ENCODE measurements at places on chromosomes 3 and 15. TPM values are rescaled to one million over a fixed set of nuclear protein-coding genes. Genes with fewer than 3 reads are reported as not detected.

- H3K4me1 ChIP-seq: no peaks in the 10 kb centered on the region
- H3K4me3 ChIP-seq: no peak overlapping the region
- no peaks in the 10 kb centered on the region for H3K27me3 ChIP-seq
- no peak overlapping the region for H3K27ac ChIP-seq
These were observed 204.1 kb upstream of the SUCLG2 start for GRCh38 chr3:67858492-67858891.

DNA sequence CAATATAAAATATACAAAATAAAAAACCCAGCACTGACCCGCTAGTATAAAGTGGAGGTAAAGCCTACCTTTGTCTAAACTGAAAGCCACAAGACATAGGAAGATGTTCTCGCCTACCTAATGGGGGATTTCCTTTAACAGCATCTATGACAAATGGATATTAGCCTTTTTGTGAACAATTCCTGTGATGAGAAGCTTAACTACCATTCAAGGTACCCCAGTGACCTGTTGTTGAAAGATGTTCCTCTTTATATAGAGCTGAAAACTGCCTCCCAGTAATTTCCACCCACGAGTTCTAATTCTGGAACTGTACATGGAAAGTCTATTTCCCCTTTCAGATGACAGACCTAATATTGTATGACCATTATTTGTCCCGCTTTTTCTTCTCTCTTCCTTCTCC is 109.8 kb upstream of the RASGRP1 start:
- no peak overlapping the region for H3K4me3 ChIP-seq
- peaks cover 40% of the 10 kb centered on the region for H3K27me3 ChIP-seq
- no peak for DNase-seq
- H3K4me1 ChIP-seq: no peaks in the 10 kb centered on the region
- no peak overlapping the region for H3K27ac ChIP-seq

- H3K4me1 ChIP-seq: peaks cover 6% of the 10 kb centered on the region
- H3K36me3 ChIP-seq: no peaks in the 10 kb centered on the region
- H3K27ac ChIP-seq: peak overlapping the region; percentile 37
- H3K27me3 ChIP-seq: no peaks in the 10 kb centered on the region
- DNase-seq: peak; percentile 84
These were observed 148.6 kb upstream of the NR2F2 start for GRCh38 chr15:96181873-96182301.

- peaks cover 5% of the 10 kb centered on the region for H3K4me1 ChIP-seq
- no peak overlapping the region for H3K4me3 ChIP-seq
- H3K27me3 ChIP-seq: peaks cover 5% of the 10 kb centered on the region
- no peak overlapping the region for H3K27ac ChIP-seq
These were observed 564 bp downstream of the IL16 start for GRCh38 chr15:81197255-81197630.

DNA sequence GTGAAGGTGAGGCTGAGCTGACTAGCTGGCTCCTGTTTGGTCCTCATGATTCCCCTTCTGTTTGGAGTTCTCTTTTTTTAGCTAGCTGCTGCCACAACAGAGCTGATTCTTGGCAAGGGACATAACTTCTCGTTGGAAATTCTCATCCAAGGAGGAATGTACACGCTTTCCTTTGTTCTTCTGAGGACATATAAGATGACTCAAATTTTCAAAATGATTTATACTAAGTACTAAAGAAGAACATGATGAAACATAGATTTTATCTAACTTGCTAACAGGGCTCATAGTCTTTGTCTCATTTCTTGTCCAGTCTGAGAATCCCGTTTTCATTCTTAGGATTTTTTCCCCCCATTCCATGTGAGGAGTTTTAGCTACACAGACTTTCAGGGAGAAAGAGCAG is 2.9 kb upstream of the TFG start:
- no peaks in the 10 kb centered on the region for H3K27me3 ChIP-seq
- H3K27ac ChIP-seq: no peak overlapping the region
- H3K36me3 ChIP-seq: peaks cover 2% of the 10 kb centered on the region
- H3K4me3 ChIP-seq: no peak overlapping the region
- no peak for DNase-seq

DNA sequence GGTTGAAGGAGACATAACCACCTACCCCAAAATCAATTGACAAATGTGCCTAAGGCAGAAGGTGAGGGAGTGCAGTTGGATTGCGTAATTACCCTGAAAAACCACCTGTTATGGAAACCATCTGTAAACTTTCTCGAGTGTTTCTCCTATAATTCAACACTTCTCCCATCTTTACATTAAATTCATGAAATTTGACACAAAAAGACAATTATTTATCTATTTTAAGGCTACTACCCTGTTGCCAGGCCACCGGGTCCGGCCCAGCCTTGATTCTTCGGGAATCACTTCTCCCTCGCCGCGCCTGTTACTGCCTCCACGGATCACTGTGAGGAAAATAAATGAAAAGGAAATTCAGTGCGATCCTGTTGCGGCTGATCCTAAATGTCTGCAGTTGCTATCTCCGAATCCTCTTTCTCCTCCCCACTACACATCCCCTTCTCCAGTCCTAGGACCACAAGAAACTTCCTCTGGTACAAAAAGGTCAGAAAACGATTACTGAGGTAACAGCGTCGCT is 646 bp downstream of the IQCB1 start:
- peaks cover 8% of the 10 kb centered on the region for H3K4me1 ChIP-seq
- DNase-seq: peak; percentile 76
- peaks cover 3% of the 10 kb centered on the region for H3K27me3 ChIP-seq

DNA sequence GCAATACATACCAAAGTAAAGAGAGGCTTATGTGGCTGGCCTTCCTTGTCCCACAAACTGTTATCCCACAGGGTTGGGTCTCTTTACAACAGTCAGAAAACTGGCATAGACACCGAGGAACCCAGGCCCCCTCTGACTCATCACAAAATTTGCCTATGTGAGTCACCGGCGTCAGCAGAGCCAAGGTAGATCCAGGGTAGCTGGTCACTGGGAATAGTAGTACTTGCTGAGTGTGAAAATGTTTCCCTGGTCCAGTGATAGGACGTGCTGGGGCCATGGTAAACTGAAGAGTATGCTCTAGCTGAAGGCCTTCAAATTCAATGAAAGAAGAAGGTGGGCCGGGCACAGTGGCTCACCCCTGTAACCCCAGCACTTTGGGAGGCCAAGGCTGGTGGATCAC is 27.1 kb upstream of the SKIL start:
- no peak overlapping the region for H3K4me3 ChIP-seq
- DNase-seq: peak; percentile 56
- no peak overlapping the region for H3K27ac ChIP-seq
- H3K4me1 ChIP-seq: no peaks in the 10 kb centered on the region
- no peaks in the 10 kb centered on the region for H3K27me3 ChIP-seq
- no peaks in the 10 kb centered on the region for H3K36me3 ChIP-seq

- no peaks in the 10 kb centered on the region for H3K36me3 ChIP-seq
- peaks cover 27% of the 10 kb centered on the region for H3K4me1 ChIP-seq
- H3K27me3 ChIP-seq: no peaks in the 10 kb centered on the region
- DNase-seq: peak; percentile 95
- peak overlapping the region; percentile 3 for H3K4me3 ChIP-seq
These were observed 6.7 kb downstream of the PAQR5 start for GRCh38 chr15:69305204-69305931.

DNA sequence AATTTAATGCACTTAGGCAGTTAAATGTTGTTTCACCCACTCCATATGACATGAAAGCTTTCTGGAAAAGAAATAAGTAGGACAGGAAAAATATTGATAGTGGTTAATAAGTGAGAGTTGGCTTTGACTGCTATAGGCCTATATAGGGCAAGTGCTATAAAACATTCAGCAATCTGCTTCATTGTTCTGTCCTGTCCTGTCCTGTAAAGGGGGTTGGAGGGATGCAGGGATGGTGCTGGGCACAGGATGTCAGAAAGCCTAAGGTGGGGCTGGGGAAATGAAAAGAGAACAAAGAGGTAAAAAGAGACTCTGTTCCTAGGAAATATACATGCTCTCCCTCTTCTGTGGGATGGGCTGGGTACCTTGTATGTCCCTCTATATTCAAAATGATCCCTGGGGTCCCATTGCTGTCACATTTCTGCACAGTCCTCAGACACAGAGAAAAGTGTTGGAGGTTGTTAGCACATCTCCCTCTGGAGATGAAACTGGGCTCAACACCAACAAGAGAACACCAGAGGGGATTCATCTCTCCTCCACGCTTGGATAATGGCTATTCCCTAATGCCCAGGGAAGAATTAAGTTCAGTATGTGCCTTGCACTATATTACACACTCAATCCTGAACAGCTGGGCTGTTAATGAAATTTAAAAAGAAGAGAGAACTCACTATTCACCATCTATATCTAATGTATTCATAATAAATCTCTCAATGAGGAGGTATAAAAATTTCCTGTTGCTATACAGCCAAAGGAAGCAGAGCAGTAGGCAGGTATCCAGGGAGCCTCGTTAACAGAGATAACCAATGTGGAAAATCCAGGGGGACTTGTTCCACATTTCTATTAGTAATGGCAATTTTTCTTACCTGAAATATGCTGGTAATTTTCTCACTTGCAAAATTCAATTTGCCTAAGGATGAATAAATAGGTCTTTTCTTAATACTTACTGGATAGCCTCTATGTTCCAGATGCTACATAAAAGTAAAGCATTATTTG is 108.1 kb upstream of the ZBED2 start:
- no peaks in the 10 kb centered on the region for H3K27me3 ChIP-seq
- no peaks in the 10 kb centered on the region for H3K4me1 ChIP-seq
- H3K27ac ChIP-seq: no peak overlapping the region
- H3K36me3 ChIP-seq: peaks cover under 1% of the 10 kb centered on the region

GRCh38 chr3:169787791-169788190 is 14.6 kb downstream of the MYNN start:
- peaks cover 4% of the 10 kb centered on the region for H3K4me1 ChIP-seq
- H3K27ac ChIP-seq: no peak overlapping the region
- H3K4me3 ChIP-seq: no peak overlapping the region

DNA sequence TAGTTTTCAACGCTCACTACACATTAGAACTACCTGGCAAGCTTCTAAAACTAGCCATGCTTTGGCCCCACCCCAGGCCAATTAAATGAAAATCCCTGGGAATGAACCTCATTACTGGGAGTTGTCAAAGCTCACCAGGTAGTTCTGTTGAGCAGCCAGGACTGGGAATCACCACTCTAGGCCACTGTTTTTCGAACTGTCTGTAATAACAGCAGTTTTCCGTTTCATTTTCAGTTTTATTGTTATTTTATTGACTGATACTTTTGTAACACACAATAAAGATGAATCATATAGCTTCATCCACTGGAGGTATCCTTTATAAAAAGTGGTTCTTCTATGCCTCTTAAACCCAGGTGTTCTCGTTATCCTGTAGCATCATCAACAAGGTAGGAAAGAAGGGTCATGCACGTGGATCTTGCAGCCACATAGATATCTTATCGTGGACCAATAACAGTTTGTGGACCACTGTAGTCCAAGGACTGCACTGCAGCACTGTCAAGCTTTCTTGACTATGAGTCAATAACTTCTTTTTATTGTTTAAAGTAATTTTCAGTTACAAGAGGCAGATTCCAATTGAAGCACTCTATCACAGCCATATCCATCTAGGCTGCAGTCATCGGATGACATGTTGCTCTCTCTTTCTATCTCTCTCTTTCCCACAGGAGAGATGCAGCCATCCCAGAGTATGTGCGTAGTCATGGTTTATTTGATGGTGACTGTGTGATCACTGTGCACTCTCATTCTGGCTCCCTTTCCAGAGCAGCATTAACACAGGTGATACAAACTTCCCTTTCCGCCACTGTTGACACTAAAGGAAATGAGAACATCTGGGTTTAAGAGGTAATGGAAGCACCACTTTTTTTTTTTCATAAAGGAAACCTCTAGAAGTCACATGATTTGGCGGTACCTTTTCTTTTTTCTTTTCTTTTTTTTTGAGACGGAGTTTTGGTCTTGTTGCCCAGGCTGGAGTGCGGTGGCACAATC is 39.0 kb upstream of the BLM start:
- no peaks in the 10 kb centered on the region for H3K27me3 ChIP-seq
- no peak overlapping the region for H3K4me3 ChIP-seq
- DNase-seq: peak; percentile 62
- H3K27ac ChIP-seq: no peak overlapping the region
- H3K36me3 ChIP-seq: no peaks in the 10 kb centered on the region

- H3K27me3 ChIP-seq: no peaks in the 10 kb centered on the region
- no peak for DNase-seq
- H3K4me3 ChIP-seq: no peak overlapping the region
These were observed 9.4 kb upstream of the P2RY1 start for GRCh38 chr3:152825566-152825965.

DNA sequence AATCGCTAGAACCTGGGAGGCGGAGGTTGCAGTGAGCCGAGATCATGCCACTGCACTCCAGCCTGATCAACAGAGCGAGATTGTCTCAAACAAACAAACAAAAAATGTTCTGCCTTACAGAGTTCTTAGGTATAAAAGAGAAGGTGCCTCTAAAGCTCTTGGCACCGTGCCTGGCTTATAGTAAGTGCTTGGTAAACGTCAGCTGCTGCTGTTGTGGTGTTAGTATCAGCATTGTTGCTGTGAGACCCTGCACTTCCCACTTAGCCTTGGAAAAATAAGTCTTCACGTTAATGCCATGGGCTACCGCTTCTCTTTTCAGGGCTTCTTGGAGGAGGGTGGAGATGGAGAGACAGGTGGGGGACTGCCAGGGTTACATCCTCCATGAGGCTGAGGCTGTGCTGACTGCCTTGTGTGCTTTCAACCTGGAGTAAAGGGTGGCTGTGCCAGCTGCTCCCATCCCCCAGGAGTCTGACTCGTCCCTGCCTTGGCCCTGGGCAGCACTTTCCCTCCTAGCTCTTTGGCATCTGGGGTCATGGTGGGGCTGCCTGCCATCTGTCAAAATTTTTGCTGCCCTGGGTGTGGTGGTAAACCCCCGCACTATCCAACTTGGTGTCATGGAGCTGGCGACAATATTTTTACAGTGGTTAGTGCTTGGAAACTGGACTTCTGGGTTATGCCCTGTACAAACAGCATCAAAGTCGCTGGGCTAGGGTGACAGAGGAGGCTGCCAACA is 17.8 kb downstream of the FLNB start:
- peaks cover 9% of the 10 kb centered on the region for H3K4me1 ChIP-seq
- H3K4me3 ChIP-seq: no peak overlapping the region
- DNase-seq: no peak
- peak overlapping the region; percentile 55 for H3K27ac ChIP-seq

DNA sequence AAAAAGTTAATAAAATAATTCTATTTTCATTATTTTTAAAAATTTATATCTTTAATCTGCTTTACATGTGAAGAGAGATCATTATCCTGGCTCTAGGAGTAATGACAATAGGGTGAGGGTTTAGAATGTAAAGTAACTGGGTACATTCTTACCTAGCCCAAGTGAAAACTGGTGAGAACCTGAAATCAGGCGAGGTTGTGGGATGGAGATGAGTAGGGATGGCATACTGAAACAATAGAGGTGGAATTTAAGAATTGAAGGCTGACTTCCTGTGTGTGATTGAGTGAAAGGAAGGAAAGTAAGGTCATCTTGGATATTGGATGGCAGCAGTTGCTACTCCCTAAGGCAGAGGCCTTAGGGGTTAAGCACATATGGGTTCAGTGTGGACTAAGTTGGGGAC is 82.7 kb downstream of the MYRIP start:
- DNase-seq: no peak
- H3K27ac ChIP-seq: no peak overlapping the region
- no peak overlapping the region for H3K4me3 ChIP-seq
- no peaks in the 10 kb centered on the region for H3K4me1 ChIP-seq
- no peaks in the 10 kb centered on the region for H3K36me3 ChIP-seq
- no peaks in the 10 kb centered on the region for H3K27me3 ChIP-seq

The SLC9C1 gene
- not detected for total RNA-seq

The TF gene
- total RNA-seq: 0.88 TPM

The DPPA2 gene
- total RNA-seq: not detected

The ECE2 gene
- total RNA-seq: not detected
